ENCODE measurements at places on chromosomes 11 and 22. TPM values are rescaled to one million over a fixed set of nuclear protein-coding genes. Genes with fewer than 3 reads are reported as not detected.

LDHAL6A gene
- 0.11 TPM for total RNA-seq

ZNF280B gene
- 3.7 TPM for total RNA-seq

DNA sequence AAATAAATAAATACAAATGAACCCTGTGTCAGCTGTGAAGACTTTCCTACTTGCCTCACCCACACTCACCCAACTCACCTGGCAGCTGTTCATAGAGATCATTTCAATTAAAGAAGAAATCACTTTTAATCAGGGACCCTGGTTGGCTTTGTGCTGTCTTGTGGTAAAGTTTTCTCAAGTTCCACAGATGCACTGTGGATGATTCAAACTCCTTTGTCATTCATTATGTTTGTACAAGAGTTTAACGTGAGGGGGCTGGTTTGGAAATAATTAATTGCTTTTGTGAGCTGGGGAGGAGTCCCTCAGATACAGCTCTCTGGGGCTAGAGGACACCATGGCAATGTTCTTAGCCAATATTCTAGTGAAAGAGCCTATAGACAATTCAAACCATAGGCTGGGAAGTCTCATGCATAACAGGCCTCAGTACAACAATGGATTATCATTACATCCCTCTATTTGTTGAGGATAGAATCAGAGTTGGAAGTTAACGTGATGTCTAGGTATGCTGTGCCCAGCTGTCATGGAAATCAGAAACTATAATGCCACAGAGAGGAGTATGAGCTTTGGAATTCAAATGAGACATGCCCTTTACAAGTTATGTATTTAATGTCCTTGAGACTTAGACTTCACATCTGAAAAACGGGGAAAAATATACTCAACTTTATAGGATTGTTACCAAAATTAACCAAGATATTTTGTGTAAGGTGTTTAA is 698.5 kb downstream of the KCNA4 start:
- no peak for ATAC-seq

DNA sequence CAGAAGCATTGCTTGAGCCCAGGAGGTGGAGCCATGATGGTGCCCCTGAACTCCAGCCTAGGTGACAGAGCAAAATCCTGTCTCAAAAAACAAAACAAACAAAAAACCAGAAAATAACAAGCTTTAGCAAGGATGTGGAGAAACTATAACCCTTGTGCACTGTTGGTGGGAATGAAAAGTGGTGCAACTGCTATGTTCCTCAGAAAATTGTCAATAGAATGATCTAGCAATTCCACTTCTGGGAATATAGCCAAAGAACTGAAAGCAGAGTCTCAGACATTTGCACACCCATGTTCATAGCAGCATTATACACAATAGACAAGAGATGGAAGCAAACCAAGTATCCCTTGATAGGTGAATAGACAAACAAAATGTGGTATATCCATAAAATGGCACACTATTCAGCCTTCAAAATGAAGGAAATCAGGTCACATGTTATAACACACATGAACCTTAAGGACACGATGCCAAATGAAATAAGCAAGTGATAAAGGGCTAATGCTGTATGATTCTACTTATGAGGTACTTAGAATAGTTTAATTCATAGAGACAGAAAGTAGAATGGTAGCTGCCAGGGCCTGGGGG is 15.9 kb downstream of the KLHL22 start:
- no peak for ATAC-seq

PGA3 gene
- 0.56 TPM for total RNA-seq

GRCh38 chr11:844693-845644 is 2.3 kb downstream of the TSPAN4 start:
- peak; percentile 15 for ATAC-seq

TOM1 gene
- 22.8 TPM for total RNA-seq

GRCh38 chr22:40453671-40454070 is 83.3 kb downstream of the SGSM3 start:
- ATAC-seq, result no peak

GRCh38 chr11:85826116-85826855 is 15.3 kb upstream of the SYTL2 start:
- peak; percentile 48 for ATAC-seq

DNA sequence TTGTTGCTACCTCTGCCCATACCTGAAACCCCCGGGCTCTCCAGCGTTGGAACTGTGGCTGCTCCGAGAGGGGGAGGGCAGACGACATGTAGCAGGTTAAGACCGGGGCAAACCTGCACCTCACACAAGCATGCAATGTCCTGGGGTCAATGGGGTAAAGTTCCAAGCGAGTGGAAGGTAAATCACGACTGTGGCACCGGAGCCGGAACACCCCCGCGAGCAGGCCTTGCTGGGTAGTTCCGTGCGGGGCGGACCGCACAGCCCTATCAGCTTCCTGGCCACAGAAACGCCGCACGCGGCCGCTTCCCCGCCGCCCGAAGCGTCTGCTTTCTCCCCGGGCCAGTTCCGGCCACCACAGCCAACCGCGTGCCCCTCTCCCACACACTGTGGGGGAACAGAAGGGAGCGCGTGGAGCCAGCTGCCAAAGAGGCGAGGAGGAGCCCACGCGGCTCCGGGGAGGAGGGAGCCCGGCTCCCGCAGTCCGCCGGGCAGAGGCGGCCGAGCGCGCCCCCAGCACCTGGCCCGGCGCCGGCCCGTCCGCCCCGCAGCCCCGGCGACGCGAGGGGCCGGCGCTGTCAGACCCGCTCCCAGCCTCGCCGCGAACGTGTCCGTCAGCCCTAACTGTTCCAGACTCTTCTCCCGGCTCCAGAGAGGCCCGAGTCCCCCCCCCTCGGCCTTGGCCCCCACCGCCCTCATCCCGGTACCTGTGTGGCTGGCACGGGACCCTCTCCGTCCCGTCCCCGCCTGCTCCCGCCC is 1.6 kb downstream of the SPTBN2 start:
- peak; percentile 60 for ATAC-seq

- ATAC-seq, result no peak
These were observed 8.6 kb downstream of the TBCEL start for GRCh38 chr11:121032546-121032945.

DNA sequence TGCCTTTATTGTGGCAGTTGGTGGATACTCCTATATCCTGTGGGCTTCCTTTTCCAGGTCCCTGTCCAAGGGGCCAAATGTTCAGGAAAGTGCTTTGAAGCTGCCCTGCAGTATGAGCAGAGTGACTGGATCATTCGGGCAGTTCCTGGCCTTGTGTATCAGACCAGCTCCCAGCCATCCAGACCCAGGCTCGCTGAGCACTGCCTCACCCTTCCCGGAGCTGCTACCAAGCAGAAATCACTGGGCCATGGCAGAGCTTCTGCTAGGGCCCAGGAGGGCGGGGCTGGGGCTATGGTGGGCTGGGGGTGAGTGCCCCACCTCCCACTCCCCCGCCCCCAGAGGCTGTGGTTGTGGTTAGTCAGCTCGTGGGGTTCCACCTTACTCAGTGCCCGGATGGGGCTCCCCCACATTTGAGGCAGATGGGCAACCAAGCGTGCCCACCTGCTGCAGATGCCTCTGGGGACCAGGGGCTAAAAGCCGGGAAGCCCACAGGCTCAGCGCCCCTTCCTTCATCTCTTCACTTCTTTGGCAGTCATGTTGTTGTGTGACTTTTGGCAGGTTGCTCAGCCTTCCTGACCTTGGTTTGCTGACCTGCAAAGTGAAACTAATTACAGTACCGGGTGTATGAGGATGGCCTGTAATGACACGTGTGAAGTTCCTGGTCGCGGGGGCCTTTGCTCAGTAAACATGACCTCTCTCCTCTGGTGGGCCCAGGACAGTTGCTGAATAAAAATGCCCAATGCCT is 2.1 kb upstream of the LRRC32 start:
- ATAC-seq, result no peak

DNA sequence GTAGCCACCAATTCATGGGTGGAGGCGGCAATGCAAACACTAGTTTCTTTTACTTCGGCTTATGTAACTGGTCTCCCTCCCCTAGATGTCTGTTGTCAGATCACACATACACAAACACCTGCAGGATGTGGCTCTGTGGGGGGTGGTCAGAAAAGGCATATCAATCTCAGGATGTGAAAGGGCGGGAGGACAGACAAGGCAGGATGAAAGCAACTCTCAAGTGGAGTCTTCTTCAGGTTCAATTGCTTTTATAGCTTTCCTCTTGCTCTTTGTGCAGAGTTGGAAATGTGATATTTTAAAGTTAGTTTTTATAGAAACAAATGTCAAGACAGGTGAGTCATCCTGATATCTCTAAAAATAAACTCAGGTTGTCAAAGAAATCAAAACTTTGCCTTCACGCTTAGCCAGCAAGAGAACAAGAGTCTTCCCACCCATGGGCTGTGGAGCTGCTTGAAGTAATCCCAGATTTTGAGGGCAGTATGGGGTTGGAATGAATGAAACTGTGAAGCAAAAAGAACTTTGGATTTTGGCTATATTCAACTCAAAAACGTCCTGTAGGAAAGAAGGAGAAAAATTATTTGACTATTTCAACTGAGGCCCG is 423.4 kb downstream of the GUCY1A2 start:
- ATAC-seq, result no peak

GRCh38 chr11:72263361-72263760 is 19.4 kb upstream of the PHOX2A start:
- no peak for ATAC-seq

- ATAC-seq, result no peak
These were observed 43.5 kb downstream of the DRG1 start for GRCh38 chr22:31442768-31443489.

GRCh38 chr11:47285969-47286770 is 16.2 kb downstream of the MADD start:
- no peak for ATAC-seq

- no peak for ATAC-seq
These were observed 64.8 kb downstream of the MUC15 start for GRCh38 chr11:26507229-26507628.

GRCh38 chr11:11262171-11262920 is 90.7 kb downstream of the CSNK2A3 start:
- no peak for ATAC-seq

OSM gene
- total RNA-seq, result not detected

- ATAC-seq, result no peak
These were observed 9.5 kb downstream of the SLC6A5 start for GRCh38 chr11:20608934-20609333.

DNA sequence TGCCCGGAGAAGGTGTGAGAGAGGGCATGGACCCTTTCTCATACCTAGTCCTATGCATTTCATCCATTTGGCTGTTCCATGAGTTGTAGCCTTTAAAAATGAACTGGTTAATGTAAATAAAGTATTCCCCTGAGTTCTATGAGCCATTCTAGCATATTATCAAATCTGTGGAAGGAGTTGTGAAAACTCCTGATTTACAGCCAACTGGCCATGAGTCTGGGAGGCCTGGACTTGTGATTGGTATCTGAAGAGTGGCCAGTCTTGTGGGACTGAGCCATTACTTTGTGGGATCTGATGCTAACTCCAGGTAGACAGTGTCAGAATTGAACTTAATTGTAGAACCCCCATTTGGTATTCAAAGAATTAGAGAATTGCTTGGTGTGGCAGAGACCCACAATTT is 48.4 kb downstream of the FAM118A start:
- ATAC-seq, result no peak

SYNGR1 gene
- 14.9 TPM for total RNA-seq

DNA sequence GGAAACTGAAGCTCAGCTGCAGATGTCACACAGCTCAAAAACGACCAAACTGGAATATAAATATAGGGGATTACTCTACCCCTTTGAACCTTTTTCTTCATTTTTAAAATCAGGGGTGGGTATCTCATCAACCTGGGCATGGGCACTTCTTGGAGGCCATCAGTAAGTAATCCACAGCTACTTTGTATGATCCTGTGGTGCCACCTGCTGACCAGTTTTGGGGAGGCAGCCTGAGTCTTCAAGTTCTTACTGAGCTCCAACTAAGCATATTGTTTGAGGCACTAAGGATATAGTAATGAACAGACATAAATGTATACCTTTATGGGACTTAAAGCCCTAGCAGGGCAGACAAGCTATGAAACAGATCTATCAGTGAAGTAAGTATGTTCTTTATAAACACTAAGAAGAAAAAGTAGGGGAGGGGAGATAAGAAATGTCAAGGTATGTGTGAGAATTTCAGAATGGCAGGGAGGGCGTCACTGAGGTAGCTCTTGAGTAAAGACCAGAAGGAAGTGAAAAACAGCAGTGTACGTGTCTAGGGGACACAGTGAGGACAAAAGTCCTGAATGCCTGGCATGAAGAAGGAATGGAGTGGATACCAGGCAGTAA is 18.4 kb downstream of the TUB start:
- ATAC-seq, result peak; percentile 55

FAM180B gene
- total RNA-seq, result 0.27 TPM

SULT4A1 gene
- 2.2 TPM for total RNA-seq

DNA sequence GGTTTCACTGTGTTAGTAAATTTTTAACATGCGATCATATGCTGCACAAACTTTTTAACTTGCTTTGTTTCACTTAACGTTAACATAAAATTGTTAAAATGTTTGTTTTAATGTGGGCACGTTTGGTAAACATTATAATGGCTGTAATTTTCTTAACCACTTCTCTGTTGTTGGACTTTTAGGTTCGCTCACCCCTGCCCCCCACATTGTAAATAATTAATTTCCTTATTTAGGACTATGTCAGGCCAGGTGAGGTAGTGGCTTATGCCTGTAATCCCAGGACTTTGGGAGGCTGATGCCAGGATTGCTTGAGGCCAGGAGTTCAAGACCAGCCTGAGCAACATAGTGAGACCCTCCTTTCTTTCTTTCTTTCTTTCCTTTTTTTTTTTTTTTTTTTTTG is 6.7 kb upstream of the DIXDC1 start:
- no peak for ATAC-seq

CDHR5 gene
- 0.33 TPM for total RNA-seq

DNA sequence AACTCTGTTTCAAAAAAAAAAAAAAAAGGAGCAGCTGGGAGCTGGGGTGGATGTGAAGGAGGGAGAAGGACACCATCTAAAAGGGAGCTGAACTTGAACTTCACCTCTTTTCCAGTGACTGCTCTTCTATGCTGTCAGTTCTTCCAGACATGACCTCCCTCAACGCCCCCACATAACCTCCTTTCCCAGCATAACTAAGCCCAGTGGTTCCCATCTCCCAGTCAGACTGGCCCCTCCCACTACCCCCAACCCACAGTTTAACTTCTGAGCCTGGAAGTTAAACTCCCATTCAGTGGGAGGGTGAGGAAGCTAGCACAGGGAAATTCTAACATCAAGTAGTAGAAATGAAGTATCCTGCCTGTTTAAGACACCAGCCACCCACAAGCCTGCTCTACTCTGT is 1.8 kb downstream of the ARHGAP1 start:
- ATAC-seq, result no peak

DNA sequence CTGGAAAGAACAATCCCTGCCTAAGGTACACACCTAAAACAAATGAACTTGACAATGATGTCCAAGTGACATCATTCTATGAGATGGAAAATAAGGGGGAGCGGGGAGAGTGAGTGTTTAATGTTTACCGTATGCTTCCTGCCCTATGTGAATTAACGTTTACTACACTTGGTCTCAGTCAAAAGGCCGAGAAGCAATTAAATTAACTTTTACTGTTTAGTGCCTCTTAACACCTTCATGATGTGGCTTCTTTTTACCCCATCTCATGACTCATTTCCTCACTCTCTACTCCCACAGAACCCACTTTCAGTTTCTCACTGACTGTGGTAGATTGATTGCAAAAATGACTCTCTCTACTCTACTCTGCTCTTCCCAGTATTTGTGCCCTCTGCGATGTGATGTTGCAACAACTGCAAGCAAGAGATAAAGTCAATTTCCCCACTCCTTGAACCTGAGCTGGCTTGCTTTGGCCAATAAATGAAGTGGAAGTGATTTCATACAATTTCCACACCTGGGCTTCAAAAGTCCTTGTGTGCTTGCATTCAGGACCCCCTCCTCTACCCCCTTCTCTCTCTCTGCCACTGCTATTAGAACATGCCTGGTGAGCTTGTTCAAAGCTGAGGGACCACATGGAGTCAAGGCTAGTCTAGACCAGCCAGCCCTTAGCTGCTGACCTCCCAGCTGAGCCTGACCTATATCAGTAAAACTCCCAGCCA is 11.6 kb upstream of the ALKBH3 start:
- ATAC-seq, result peak; percentile 87

- ATAC-seq, result no peak
These were observed 609.0 kb downstream of the TBC1D22A start for GRCh38 chr22:47371263-47372090.

Data from motor neuron (in vitro differentiated cells).